ENCODE measurements at places on chromosomes 5 and 9. TPM values are rescaled to one million over a fixed set of nuclear protein-coding genes. Genes with fewer than 3 reads are reported as not detected.

DNA sequence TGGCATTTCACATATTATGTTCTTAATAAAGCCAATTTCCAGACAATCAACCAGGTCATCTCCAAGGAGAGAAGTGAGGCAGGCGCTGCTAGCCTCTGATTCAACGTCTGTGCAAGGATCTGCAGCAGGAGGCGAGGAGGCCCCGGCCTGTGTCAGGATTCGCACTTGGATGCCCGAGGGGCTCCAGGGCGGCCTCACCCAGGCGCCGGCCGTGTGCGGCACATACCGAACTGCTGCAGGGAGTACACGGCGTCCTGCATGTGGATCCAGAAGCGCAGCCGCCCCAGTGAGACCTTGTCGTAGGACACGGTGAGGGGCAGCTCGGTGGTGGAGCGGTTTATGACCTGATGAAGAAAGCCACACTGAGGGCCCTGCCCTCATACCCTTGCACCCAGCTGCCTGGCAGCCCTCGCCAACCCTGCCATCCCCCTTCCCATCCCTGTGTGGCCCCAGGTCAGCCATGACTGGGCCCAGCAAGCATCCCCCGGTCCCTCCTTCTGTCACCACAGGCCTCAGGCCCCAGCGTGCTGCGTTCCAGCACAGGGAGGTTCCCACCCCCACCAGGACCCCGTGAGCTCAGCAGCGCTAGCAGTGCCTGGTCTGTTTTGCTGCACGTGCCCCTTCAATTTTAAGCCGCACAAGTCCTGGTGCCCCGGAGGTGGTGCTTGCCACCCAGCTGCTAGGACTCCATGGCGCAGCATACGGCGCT, 9.9 kb downstream of the CLPTM1L start:
- DNase-seq, result no peak

DNA sequence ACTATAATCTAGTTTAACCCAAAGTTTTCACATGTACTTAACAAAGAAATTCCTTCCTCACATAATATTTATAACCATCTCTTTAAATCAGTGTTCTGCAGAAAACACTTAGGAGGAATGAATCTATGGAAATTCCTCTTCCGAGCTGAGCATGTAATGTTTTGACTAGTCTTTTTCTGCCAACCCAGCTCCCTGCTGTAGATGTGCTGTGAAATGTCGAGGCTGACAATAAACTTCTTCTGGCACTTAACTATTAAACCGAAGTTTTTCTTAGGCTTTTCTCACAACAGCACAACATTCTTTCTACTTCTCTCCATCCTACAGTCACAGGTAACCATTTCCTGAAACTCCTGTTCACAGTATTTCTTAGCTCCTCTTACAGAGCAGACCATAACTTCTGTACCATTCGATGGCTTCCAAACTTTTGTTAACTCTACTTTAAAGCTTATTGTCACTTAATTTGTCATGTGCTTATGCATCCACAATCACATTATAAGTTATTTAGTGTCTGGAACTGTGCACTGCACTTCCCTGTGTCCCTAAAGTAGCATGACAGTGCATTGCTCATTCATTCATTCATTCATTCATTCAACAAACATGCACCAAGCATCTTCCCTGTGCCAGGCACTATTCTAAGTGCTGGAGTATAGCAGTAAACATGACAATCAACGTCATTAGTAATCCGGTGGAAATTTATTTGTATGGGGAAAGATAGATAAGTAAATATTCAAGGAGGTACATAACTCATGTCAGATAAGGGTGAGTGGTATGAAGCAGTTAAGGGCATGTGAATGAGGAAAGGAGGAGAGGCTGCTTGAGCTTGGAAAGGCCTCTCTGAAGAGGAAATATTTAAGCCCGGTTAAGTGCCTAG, 54.6 kb downstream of the TSSK1B start:
- no peak for DNase-seq

CSF1R gene
- polyA plus RNA-seq, result 22.9 TPM

CD14 gene
- polyA plus RNA-seq, result 18.3 TPM

TNFSF15 gene
- polyA plus RNA-seq, result 0.13 TPM

GRCh38 chr5:149212198-149212951, 59.3 kb upstream of the AFAP1L1 start:
- no peak for DNase-seq

GRCh38 chr5:35908228-35908627, 30.2 kb downstream of the CAPSL start:
- DNase-seq, result no peak

DNA sequence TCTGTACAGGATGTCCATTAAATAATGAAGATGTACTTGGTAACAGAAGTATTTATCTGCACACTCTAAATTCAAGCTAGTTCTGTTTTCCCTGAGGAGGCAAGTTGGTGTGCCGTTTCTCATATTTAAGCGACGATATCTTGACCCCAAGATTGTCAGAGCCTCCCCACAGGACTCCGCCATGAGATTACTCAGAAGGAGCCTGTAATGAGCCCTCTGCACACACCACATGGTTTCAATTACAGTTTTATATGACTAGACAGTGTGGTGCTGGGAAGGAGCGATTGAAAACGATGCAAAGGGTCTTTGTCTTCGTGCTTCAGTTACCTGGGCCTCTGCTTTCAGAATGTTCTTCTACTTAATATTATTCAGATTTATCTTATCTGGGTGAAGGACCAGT, 840.4 kb upstream of the WWC1 start:
- no peak for DNase-seq

TLE1 gene
- 52.9 TPM for polyA plus RNA-seq

KIF24 gene
- polyA plus RNA-seq, result 15.9 TPM

GRCh38 chr5:1266791-1267190, 28.1 kb downstream of the TERT start:
- no peak for DNase-seq

- DNase-seq, result no peak
Measured at GRCh38 chr5:167177736-167178135, 1113.7 kb upstream of the WWC1 start.

DNA sequence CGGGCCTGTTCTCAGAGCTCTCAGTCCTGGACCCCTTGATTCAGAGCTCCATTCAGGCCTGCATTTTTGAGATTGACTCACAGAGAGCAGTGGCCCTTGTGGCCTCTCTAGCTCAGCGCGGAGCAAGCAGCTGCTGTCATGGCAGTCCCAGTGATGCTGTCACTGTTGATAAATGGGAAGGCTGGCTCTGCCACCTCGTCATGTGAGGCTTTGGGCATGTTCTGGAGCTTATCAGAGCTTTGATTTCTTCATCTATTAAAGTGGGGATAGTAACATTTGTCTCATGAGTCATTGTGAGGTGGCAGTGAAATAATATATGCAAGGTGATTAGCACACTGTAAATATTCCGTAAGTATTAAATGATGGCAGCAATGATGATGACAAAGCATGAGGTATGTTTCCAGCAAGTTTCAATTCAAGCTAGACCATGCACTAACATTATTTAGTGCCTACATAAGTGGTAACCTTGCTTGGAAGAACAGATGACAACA, 126.4 kb upstream of the CXCL14 start:
- no peak for DNase-seq
